ENCODE measurements at places on chromosomes 12 and 14. TPM values are rescaled to one million over a fixed set of nuclear protein-coding genes. Genes with fewer than 3 reads are reported as not detected.
A peak's percentile ranks its signal among the peaks of the same experiment; 100 is the strongest.

DNA sequence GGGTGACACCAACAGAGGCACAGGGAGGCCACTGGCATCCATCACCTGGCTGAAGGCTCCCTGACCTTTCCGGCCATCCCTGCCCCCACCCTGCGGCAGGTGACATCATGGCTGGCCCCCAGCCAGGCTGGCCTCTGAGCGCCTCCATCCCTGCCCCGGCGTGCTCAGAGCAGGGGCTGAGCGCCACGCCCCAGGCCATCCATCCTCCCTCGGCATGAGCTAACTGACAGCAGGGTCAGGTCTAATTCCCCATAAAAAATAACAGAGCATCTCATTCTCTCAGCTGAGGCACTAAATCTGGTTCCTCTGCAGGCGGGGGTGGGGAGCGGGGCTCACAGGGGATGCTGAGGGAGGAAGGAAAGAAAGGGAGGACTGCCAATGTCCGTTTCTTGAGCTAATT is 50.7 kb downstream of the PRIMA1 start:
- no peak overlapping the region for H3K27ac ChIP-seq
- no peak overlapping the region for H3K4me3 ChIP-seq
- H3K36me3 ChIP-seq, result no peaks in the 10 kb centered on the region
- H3K27me3 ChIP-seq, result peaks cover 2% of the 10 kb centered on the region
- no peaks in the 10 kb centered on the region for H3K4me1 ChIP-seq

DNA sequence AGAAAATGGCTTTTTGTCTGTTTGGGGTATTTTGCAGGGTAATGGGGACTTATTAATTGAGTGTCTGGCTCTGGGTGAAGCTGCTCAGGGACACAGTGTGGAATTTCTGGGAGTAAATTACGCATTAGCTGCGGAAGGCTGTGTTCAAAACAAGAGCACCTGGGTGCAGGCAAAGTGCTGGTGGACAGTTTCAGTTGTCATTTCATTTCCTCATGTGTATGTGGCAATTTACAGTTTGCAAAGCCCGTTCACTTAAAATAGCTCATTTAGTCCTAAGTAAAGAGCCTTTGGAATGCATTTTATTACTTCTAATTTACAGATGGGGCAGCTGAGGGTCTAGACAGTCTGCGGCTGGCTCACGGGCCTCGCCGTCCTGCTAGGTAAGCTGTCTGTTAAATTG is 546.8 kb downstream of the BCL11B start:
- H3K27ac ChIP-seq, result no peak overlapping the region
- H3K27me3 ChIP-seq, result no peaks in the 10 kb centered on the region
- H3K4me3 ChIP-seq, result no peak overlapping the region
- no peaks in the 10 kb centered on the region for H3K36me3 ChIP-seq

DNA sequence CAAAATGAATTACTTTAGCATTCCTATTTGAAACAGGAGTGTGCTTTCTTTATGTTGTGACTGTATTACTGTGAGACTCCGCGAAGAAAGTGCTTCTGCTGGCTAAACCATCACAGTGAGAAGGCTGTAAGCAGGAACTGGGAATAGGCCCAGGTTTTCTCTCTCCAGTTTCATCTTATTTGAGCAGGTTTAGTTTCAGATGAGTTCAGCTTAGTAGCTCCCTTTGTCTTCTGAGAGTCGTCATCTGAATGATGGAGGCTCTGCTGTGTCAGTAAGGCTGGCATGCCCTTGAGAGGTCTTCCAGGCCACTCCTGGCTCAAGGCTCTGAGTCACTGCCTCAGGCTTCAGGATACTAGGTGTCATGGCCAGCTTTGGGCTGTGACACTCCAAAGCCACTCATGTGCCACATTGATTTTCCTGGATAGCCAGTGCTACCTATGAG is 205.6 kb upstream of the RGS6 start:
- no peak for DNase-seq
- H3K36me3 ChIP-seq, result no peaks in the 10 kb centered on the region
- no peaks in the 10 kb centered on the region for H3K27me3 ChIP-seq
- H3K4me3 ChIP-seq, result no peak overlapping the region
- no peak overlapping the region for H3K27ac ChIP-seq

DNA sequence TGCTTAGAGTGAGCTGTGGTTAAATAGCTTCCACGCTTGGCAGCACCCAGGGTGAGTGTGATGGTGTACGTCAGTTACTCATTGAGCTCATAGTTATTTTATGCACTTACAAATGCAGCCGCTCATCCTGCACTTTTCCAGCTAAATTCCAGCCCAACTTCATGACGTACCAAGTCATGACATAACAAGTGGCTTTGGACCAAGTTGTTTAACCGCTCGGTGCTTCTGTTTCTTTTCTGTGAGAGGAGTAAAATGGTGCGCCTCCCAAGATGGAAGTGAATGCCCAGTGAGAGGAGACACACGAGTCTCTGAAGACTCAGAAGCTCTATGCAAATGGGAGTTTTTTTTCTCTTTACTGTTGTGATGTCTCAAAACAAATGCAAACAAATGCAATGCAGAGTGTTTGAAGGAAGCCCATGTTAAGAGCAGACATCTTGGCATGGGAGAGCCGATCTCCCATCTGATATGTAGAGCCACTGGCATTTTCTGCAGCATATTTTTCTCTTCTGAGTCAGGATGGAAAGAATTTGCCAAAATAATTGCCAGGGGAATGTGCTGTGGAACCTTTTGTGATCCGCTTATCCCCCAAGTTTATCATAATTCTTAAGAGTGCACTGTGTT is 72.2 kb downstream of the FBXW8 start:
- DNase-seq, result no peak
- no peak overlapping the region for H3K27ac ChIP-seq
- no peaks in the 10 kb centered on the region for H3K27me3 ChIP-seq
- no peaks in the 10 kb centered on the region for H3K36me3 ChIP-seq
- H3K4me1 ChIP-seq, result no peaks in the 10 kb centered on the region

- no peak for DNase-seq
- H3K27ac ChIP-seq, result no peak overlapping the region
- H3K4me3 ChIP-seq, result no peak overlapping the region
These were observed 107.0 kb downstream of the ATXN7L3B start for GRCh38 chr12:74644681-74645080.

DNA sequence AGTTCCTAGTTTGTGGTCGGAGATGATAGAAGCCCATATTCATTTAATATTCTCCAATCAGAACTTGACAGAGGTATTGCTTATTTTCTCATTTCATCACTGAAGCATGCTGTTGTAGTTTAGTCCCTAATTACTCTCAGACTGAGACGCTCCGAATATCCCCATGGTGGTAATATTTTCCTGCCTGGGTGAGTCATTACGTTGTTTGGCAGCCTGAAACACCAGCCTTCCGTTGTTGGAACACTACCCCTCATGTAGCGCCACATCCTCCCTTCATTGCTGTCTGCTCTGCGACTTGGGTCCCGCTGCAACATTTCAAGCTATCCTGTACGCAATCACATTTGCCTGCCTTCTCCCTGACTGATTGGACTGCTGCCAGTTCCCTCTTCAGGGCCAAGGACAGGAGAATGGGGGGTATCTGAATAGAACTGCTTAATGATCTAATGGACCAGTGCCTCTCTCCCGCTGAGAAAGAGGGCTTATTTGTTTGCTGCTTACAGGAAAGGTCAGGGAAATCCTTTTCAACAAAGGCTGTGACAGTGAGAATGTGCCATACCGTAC is 369.1 kb downstream of the NPAS3 start:
- H3K4me3 ChIP-seq, result no peak overlapping the region
- no peak overlapping the region for H3K27ac ChIP-seq
- no peaks in the 10 kb centered on the region for H3K27me3 ChIP-seq
- no peaks in the 10 kb centered on the region for H3K4me1 ChIP-seq
- no peak for DNase-seq

DNA sequence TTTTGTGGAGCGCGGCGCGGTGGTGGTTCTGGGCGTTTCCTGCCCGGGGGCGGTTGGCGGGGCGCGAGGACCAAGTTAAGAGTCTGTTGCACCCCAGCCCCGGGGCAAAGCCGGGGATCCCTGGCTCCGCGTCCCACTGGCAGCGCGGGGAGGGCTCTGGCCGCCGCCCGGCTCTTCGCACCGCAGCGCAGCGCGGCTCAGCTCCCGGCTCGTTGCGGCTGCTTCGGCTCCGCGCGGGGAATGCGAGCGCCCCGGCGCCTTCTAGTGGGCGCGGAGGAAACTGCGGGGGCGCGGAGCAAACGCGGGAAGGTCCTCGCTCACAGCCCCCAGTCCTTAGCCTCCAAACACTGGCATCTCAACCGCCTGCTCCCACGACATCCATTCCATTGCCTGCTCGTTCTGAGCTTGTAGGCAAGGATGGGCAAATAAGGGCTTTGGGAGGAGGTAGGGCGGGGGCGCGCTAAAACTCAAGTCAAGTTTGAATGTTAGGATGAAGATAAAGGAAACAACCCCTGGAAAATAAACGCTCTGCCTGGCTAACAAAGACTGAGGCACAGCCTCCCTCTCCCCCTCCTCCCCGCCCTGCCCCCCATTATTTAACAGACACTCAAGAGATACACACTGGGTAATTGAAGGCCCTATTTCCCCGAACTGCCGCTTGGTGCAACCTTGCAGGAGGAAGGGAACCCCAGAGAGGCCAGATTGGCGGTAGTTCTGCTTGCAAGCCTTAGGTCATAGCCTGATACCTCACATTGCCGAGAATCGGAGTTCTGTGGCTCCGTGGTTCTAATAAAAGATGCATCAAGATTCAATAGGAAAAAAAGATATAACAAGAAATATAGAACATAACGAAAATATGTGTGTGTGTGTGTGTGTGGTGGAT is at the start of gene B4GALNT1:
Gene B4GALNT1, minus strand, starts transcription at position 244 of the 883 bp plus-strand sequence. CDS start 1,069 bp downstream, outside the sequence.
- peaks cover 8% of the 10 kb centered on the region for H3K4me1 ChIP-seq
- H3K4me3 ChIP-seq, result peak within 1 kb of the TSS; percentile 67
- no peaks in the 10 kb centered on the region for H3K27me3 ChIP-seq
- DNase-seq, result no peak
- H3K36me3 ChIP-seq, result no peaks in the 10 kb centered on the region

GRCh38 chr12:21656905-21657325 is 727 bp downstream of the LDHB start:
- peak; percentile 4 for DNase-seq
- peak overlapping the region; percentile 90 for H3K27ac ChIP-seq

- no peaks in the 10 kb centered on the region for H3K36me3 ChIP-seq
- no peak for DNase-seq
- no peak overlapping the region for H3K27ac ChIP-seq
- no peak overlapping the region for H3K4me3 ChIP-seq
- no peaks in the 10 kb centered on the region for H3K27me3 ChIP-seq
- no peaks in the 10 kb centered on the region for H3K4me1 ChIP-seq
These were observed 80.0 kb downstream of the PRIMA1 start for GRCh38 chr14:93708311-93708734.

DNA sequence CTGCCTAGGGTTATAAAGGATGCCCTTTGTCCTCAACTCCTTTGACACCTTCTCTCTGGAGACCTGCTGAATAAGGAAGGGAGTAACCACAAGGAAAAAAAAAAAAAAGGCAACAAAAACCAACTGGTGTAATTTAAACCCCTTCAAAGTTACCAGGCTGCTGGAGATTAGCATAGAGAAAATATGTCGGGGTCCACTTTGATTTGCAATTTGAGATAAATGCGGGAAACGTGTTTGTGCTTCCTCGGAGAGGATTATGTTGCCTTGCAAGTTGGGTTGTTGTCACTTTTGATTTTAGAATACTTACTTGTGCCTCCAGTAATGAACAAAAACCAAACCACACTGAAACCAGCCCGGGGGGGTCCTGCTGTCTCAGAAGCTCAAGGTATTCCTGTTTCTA is 200.2 kb upstream of the MYL2 start:
- no peak overlapping the region for H3K4me3 ChIP-seq
- no peaks in the 10 kb centered on the region for H3K36me3 ChIP-seq
- H3K27me3 ChIP-seq, result peaks cover 7% of the 10 kb centered on the region
- no peaks in the 10 kb centered on the region for H3K4me1 ChIP-seq
- H3K27ac ChIP-seq, result no peak overlapping the region
- DNase-seq, result no peak

IFNG-AS1 gene
- total RNA-seq, result not detected

DYNLL1 gene
- 482 TPM for total RNA-seq

ZFHX2 gene
- total RNA-seq, result 2.4 TPM

OTOGL gene
- total RNA-seq, result not detected

Measured in Panc1 (cell line).